BJ (cell line): ENCODE measurements at places on chromosomes 12 and 14.

DNA sequence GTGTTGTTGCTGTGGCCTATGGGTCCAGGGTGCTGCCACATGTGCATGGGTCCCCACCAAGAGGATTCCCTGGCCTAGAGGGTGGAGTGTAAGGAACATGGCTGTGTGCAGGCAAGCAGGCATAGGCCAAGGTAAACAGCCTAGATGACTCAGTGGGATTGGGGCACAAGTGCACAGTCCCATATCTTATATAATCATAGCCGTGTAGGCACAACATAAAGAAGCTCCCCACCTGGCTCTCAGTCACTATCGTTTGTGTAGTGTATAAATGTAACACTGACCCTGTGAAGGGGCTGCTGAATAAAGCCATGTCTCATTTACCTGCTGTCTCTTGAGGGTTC is 15.7 kb upstream of the RNASE12 start:
- no peak for DNase-seq

- no peak for DNase-seq
These were observed 209.6 kb downstream of the FSCB start for GRCh38 chr14:44297437-44297836.

GRCh38 chr12:100154474-100155247 is 12.0 kb upstream of the BLTP3B start:
- no peak for DNase-seq

GRCh38 chr14:32576088-32576795 is 247.1 kb downstream of the AKAP6 start:
- DNase-seq = no peak

- no peak for DNase-seq
These were observed 105.8 kb downstream of the PTCSC3 start for GRCh38 chr14:36070720-36071043.

DNA sequence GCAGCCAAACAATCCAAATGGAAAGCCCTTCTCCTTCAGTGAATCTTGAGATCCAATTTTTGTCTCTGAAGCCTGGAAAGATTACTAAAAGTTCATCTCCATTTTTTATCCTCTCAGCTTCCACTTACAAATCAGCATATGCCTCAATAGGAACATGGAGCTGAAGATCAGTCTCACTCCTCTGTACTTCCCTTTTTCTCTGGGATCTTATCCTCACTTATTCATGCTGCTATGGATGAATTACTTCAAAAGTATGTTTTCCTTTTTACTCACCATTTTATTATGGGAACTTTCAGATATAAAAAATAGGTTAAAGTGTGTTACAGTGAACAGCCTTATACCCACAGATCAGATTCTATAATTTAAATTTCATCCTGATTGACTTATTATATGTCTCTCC is 14.4 kb upstream of the NTF3 start:
- no peak for DNase-seq

DNA sequence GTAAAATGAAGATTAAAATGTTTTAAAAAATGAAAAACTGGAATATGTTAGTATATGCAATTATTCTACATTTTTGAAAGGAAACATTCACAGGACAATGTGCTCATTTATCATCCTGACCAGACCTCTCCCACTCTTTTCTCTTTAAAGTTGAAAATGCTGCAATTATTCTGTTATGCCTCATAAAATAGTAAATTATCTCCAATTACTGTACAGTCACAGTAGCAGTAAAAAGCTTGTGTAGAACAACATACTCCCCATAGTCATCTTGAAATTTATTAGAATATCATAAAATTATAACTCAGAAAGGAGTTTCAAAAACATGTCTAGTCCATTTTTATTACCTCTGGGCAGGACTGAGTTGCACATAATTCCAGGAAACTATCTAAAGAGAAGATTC is 250.3 kb downstream of the SYT1 start:
- no peak for DNase-seq

DNA sequence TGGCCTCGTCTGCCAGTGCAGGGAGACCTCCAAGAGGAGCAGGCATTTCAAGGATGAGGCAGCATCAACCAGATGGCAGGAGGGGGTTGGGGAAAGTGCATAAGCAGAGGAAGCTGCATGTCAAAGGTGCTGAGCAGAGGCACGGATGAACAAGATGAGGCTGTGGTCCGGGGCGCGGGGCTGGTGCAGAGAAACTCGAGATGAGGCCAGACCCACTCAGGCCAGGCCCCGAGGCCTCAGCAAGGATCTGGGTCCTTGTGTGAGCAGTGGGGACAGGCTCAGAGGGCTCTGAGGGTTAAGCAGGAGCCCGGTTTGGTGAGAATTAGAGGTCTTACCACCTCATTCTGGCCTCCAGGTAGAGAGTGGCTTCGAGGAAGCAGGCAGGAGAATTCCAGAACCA is 98.8 kb downstream of the DICER1 start:
- DNase-seq = no peak

DNA sequence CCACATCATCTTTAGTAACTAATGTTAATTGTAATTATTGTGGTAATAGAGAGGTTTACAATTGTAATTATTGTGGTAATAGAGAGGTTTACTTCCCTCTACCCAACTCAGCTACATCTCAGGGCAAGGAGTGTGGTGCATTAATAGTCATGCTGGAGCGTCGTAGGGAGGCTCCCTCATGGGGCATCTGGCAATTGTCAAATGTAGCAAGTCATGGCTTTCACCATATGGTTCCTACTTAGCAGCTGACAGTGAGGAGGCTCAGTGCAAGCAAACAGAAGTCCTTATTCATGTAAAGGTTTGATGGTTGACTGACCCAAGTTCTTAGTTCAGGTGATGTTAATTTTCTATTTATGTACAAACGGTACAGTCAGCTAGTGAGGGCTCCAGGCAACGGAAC is 1012.0 kb downstream of the FLRT2 start:
- no peak for DNase-seq

DNA sequence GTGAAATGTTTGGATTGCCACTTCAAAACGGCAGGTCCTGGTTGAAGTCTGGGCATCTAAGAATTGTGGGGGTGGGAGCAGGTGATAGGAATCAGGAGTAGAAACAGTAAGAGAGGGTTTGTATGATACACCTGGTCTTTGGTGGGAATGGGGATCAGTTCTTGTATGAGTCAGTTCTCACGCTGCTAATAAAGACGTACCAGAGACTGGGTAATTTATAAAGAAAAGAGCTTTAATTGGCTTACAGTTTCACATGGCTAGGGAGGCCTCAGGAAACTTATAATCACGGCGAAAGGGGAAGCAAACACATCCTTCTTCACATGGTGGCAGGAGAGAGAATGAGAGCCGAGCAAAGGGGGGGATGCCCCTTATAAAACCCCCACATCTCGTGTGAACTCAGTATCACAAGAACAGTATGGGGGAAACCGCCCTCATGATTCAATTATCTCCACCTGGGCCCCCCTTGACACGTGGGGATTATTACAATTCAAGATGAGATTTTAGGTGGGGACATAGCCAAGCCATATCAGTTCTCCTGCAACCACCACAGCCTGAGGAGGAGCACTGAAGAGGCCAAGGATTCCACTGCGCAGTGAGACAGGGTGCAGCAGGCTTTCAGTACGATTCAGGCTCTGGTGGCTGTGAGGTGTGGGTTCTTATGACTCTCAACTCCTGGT is 52.1 kb downstream of the DRAM1 start:
- DNase-seq = no peak

GRCh38 chr12:117313926-117314325 is 47.5 kb downstream of the NOS1 start:
- no peak for DNase-seq

- DNase-seq = no peak
These were observed 263.2 kb downstream of the RAD51B start for GRCh38 chr14:68082698-68083291.

GRCh38 chr12:936377-937345 is 12.8 kb downstream of the RAD52 start:
- no peak for DNase-seq
